Osteocyte (in vitro differentiated cells): ENCODE measurements at places on chromosomes 2 and 18. TPM values are rescaled to one million over a fixed set of nuclear protein-coding genes. Genes with fewer than 3 reads are reported as not detected.

- H3K4me1 ChIP-seq: no peaks in the 10 kb centered on the region
- DNase-seq: no peak
- no peak overlapping the region for H3K4me3 ChIP-seq
Measured at GRCh38 chr2:72841462-72842125, 15.8 kb upstream of the EXOC6B start.

GRCh38 chr2:184530239-184530638, 68.1 kb upstream of the ZNF804A start:
- H3K4me3 ChIP-seq: no peak overlapping the region
- H3K4me1 ChIP-seq: no peaks in the 10 kb centered on the region
- peaks cover 3% of the 10 kb centered on the region for H3K36me3 ChIP-seq
- peak; percentile 75 for DNase-seq

- H3K4me1 ChIP-seq: no peaks in the 10 kb centered on the region
- peaks cover 2% of the 10 kb centered on the region for H3K27me3 ChIP-seq
- no peaks in the 10 kb centered on the region for H3K36me3 ChIP-seq
Measured at GRCh38 chr2:4381049-4381448, 677.7 kb downstream of the DCDC2C start.

GRCh38 chr2:236538242-236538641, 31.4 kb upstream of the ACKR3 start:
- H3K4me3 ChIP-seq: no peak overlapping the region
- H3K27ac ChIP-seq: no peak overlapping the region
- peaks cover 5% of the 10 kb centered on the region for H3K27me3 ChIP-seq
- peaks cover 24% of the 10 kb centered on the region for H3K4me1 ChIP-seq

DNA sequence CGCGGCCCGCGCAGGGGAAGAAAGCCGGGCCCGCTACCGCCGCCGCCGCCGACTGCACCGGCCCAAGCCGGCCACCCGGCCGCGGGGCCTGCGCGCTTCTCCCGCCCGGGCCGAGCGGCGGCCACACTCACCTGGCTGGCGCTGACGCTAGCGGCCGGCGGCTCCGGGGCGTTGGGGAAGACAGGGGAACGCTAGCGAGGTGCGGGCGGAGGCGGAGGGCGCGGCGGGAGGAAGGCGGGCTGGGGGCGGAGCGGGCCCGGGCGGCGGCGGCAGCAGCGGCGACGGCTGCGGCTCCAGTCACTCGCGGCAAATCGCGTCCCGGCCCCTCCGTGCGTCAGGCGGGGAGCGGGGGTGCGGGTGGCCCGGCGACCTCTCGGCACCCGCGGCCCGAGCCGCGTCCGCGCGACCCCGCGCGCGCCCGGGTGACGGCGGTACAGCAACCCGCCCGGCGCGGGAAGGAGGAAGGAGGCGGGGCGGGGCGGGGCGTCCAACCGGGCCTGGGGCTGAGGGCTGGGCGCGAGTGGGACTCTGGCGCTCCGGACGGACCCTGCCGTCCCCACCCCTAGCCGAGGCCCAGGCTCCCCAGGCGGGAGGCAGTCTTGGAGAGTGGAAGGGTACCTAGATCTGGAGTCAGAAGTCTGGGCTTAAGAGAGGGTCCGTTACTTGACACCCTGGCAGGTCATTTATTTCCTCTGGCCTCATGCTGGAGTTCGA, at the start of gene SESTD1:
Gene SESTD1, minus strand, starts transcription at position 465 of the 714 bp plus-strand sequence. CDS start 72,991 bp downstream, outside the sequence.
- peak within 1 kb of the TSS; percentile 91 for H3K4me3 ChIP-seq
- peaks cover 3% of the 10 kb centered on the region for H3K36me3 ChIP-seq
- peak within 1 kb of the TSS; percentile 92 for H3K27ac ChIP-seq
- H3K4me1 ChIP-seq: peaks cover 51% of the 10 kb centered on the region

- peak overlapping the region; percentile 94 for H3K4me3 ChIP-seq
- no peaks in the 10 kb centered on the region for H3K27me3 ChIP-seq
- H3K27ac ChIP-seq: peak overlapping the region; percentile 16
- no peak for DNase-seq
Measured at GRCh38 chr18:76490033-76490432, 5.0 kb downstream of the ZNF516 start.

DNA sequence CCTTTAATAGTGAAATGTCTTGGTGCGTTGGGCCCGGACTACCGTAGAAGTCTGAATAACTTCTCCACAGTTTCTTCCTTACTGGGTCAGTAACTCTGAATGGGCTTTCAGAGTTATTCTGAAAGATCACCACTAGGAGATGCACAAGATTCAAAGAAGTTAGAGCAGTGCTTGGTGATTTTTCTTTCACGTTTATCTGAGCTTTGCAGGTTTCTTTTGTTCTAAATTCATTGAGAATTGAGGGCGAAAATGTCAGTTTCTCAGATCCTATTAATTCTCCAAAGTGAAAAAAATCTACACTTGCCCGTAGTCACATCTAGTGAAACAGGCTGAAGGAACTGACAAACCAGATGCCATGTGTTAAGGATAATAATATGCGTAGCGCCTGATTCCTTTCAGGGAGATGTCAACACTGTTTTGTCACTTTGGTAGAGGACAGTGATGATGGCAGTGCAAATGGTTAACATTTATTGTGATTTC, 70.1 kb downstream of the QPCT start:
- no peak overlapping the region for H3K27ac ChIP-seq
- H3K36me3 ChIP-seq: no peaks in the 10 kb centered on the region
- no peaks in the 10 kb centered on the region for H3K27me3 ChIP-seq
- no peak for DNase-seq
- peaks cover 34% of the 10 kb centered on the region for H3K4me1 ChIP-seq

- H3K36me3 ChIP-seq: peaks cover 5% of the 10 kb centered on the region
- H3K4me1 ChIP-seq: peaks cover 12% of the 10 kb centered on the region
Measured at GRCh38 chr2:108980076-108980475, 8.9 kb downstream of the EDAR start.

GRCh38 chr18:7808992-7809391, 241.9 kb downstream of the PTPRM start:
- H3K27me3 ChIP-seq: no peaks in the 10 kb centered on the region
- no peak for DNase-seq
- H3K4me1 ChIP-seq: peaks cover 58% of the 10 kb centered on the region
- H3K27ac ChIP-seq: no peak overlapping the region
- peaks cover 16% of the 10 kb centered on the region for H3K36me3 ChIP-seq
- H3K4me3 ChIP-seq: no peak overlapping the region

DNA sequence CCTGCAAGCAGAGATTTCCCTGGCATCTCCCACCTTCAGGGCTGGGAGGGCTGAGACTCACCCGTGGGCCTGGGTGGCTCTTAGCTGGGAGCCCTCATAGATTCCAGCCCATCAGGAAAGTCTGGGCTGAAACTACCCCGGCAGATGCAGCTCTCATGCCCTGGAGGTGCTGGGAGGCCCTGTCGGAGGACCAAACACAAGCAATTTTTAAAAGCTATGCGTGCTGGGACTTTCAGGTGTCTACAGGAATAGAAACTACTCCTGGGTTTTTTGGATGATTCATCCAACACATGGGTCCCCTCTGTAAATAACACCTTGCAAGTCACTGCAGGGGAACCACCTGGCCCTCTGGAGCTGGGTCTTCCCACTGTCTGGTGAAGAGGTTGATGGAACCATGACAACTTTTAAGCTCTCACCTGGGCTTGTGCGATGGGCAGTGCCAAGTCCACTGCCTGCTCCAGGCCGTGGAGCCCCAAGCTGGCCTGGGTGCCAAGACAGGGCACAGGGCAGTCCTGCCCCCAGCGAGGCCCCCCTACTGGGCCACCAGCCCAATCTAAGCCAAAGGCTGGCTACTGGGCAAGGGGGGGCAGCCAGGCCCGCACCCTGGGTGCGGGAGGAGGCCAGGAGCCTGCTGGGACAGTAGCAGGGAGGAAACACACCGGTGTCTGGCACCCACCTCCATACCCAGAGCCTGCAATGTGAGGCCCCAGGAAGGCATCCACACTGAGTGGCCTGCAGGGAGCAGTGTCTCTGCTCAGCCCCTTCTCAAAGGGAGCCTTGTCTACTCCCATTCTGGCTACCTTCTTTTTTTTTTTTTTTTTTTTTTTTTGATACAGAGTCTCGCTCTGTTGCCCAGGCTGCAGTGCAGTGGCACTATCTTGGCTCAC, 1.1 kb upstream of the GPR55 start:
- no peak for DNase-seq
- H3K27ac ChIP-seq: no peak overlapping the region
- H3K27me3 ChIP-seq: peaks cover 17% of the 10 kb centered on the region

DNA sequence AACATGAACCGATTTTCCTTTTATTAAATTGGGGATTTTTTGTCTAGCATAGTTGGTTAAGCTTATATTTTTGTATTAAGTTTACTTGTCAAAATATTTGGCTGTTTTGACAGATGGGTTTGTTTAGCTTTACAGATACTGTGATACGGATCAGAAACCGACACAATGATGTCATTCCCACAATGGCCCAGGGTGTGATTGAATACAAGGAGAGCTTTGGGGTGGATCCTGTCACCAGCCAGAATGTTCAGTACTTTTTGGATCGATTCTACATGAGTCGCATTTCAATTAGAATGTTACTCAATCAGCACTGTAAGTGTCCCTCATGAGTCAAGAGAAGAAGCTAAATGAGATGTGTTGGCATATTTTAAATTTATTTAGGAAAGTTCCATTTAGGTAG, 8.5 kb downstream of the PDK1 start:
- peaks cover 11% of the 10 kb centered on the region for H3K4me1 ChIP-seq
- H3K27me3 ChIP-seq: no peaks in the 10 kb centered on the region
- no peak overlapping the region for H3K27ac ChIP-seq
- no peak overlapping the region for H3K4me3 ChIP-seq

GRCh38 chr2:196242131-196242620, 70.8 kb upstream of the STK17B start:
- H3K27ac ChIP-seq: no peak overlapping the region
- peaks cover 41% of the 10 kb centered on the region for H3K4me1 ChIP-seq
- no peaks in the 10 kb centered on the region for H3K27me3 ChIP-seq
- no peak for DNase-seq

DNA sequence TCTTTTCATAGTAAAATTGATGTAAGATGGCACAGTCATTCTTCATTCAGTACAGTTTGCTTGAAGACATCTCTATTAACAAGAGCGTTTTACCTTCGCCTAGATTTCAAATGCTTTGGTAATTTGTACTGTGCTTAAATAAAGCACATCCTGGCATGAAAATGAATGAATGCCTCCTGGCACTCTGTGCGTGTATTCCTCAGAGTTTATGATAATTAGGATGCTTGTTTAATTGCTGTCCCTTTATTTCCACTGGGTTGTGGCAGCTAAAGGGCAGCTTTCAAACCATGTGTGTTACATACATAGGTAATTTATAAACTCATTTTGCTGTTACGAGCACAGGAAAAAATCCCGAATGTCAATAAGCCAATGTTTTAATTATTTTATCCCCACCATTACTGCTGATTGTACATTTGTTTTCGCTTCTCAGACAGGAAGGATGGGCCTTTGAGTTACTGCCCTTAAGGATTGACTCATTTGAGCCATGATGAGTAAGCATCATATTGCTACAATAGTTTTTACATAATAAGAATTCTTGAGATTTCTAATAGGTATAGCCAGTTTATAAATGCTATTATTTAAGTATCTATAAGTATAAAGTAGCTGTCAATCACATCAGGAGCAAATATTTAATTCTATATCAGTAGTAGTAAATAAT, 516.5 kb downstream of the XIRP2 start:
- no peaks in the 10 kb centered on the region for H3K27me3 ChIP-seq
- peaks cover 15% of the 10 kb centered on the region for H3K4me1 ChIP-seq

- H3K27me3 ChIP-seq: no peaks in the 10 kb centered on the region
- no peak overlapping the region for H3K27ac ChIP-seq
- H3K36me3 ChIP-seq: peaks cover 3% of the 10 kb centered on the region
Measured at GRCh38 chr2:165778653-165779451, 15.2 kb downstream of the GALNT3 start.

DNA sequence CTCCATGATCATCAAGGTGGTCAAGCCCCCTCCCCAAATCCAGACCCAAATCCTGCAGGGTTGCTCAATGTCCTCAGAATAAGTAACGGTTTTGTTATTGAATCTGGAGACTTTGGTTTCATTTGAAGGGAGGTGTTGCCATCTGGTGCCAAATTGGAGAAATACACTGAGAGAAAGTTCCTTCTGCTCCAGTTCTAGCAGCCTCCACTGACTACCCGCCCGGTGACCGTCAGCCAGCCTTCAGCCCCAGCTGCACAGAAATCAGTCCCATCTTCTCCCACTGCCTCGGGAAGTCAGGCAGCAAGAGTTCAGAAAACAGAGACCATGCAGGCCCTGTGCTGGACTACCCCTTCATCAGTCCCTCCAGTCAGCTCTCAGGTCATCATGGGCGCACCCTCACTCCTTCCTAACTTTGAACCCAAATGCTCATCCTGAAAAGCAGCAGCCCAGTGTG, 38.7 kb downstream of the PKDCC start:
- H3K4me1 ChIP-seq: peaks cover 35% of the 10 kb centered on the region
- no peak overlapping the region for H3K27ac ChIP-seq
- no peak overlapping the region for H3K4me3 ChIP-seq

ANKRD62 gene
- not detected in 2 replicates for total RNA-seq

ATOH8 gene
- 5.9 and 7.1 TPM in 2 replicates for total RNA-seq

GALNT14 gene
- 3.6 and 4.1 TPM in 2 replicates for total RNA-seq

HJURP gene
- total RNA-seq: 7.7 and 7.9 TPM in 2 replicates

FSHR gene
- not detected in 2 replicates for total RNA-seq

CMPK2 gene
- 0.24 and 1.1 TPM in 2 replicates for total RNA-seq

LCT gene
- not detected in 2 replicates for total RNA-seq
